ELF-1 (cell line): ENCODE measurements at places on chromosomes 16 and 17.

GRCh38 chr17:56291226-56291805 is 138.0 kb downstream of the ANKFN1 start:
- no peak for DNase-seq

DNA sequence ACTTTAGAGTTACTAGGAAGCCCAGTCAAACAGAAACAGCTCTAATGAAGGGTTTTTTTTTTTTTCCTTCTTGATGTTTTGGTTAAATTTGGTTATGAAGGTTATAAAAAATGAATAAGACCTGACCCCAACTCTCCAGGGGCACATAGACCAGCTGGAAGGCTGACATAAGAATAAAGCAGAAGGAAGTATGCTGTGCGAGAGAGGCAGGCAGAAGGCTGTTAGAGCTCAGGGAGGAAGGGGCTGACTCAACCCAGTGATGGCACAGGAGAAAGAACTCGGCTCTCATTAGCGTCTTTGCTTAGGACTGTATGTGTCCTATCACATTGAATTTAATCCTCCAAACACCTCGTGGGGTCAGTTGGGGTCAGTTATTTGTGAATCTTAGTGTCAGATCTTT is 474.6 kb downstream of the PMP22 start:
- no peak for DNase-seq

DNA sequence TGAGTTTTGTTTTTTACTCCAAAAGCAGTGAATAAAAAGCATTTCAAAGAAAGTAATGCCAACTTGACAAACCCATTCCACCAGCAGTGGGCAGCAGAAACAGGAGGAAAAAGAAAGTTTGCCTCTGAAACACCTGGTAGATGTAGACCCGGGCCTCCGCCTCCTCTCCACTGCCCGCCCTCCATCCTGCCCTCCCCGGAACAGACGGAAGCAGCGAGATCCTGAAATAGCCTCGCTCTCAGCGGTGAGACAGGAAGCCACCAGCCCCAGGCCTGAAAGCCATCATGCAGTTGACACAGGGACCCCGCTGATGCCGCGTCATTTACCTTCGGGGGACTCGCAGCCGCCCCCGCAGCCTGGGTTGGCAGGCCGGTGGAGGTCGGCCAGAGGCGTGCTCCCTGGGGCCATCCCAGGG is 67.8 kb downstream of the C16orf78 start:
- DNase-seq: peak; percentile 75

DNA sequence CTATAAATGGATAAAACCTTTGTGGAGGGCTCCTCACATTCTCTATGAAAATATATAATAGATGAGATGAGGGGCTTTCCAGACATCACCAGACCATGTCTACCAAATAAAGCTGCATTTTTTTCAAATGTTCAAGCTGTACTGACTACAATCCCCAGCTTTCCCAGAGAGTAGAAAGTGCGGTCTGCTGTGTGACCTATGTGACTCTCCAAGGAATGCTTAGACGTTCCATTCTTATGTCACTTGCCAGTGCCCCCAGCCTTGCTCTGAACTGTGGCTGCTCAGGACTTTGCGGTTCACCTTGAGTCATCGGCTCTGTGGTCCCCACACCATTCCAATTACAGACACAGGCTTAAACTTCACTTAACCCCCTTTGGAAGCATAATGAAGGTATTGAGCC is 47.8 kb upstream of the SCNN1B start:
- peak; percentile 27 for DNase-seq

DNA sequence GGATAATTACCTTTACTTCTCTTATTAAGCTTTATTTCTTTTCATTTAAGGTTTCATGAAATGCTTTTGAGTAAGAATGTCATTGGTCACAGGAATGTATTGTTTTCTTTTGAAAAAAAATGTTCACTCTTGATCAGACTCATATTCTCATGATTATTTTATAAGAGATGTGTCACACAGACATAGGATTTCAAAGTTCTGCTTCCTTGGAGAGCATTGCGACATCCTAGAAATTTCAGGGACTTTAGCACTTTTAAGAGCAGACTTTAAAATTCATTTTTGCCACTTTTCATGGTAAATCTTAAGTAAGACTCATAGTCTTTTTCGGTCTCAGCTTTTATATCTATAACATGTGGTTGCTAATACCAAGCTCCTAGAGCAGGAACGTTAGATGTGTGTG is 314.7 kb downstream of the CDH8 start:
- DNase-seq: no peak

GRCh38 chr16:49023050-49023449 is 258.6 kb downstream of the CBLN1 start:
- DNase-seq: no peak
